ENCODE measurements at places on chromosomes 5 and 9.
A peak's percentile ranks its signal among the peaks of the same experiment; 100 is the strongest.

- no peak for DNase-seq
These were observed 194.8 kb downstream of the FBXL7 start for GRCh38 chr5:15694696-15695214.

DNA sequence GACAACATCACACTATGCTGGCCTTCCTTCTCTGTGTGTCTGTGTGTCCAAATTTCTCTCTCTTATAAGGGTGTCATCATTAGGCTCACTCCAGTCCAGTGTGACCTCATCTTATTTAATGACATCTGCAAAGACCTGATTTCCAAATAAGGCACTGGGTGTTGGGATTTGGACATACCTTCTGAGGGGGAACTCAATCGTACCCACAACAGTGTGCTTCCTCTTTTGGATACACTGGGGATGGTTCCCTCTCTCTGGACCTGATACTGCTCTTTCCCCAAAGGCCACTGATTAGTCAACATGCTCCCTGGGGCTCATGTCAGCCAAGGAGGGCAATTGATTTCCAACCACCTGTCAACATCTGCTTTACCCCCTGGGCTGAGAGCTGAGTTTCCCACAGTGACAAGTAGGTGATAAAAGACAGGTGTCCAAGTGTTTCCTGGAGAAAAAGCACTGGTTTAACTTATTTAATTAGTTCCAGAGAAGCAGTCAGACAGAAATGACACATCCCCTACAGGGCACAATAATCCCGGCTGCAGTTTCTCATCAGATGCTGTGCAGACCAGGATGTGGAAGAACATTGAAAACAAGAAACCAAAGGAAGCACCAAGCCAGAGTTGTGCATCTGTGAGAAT is 17.8 kb upstream of the CEP72 start:
- peak; percentile 12 for DNase-seq

- DNase-seq = no peak
These were observed 88.2 kb downstream of the PTPN3 start for GRCh38 chr9:109409773-109410397.

- no peak for DNase-seq
These were observed 60.5 kb upstream of the C5orf46 start for GRCh38 chr5:147966829-147967228.

Measured in AML-193 (cell line).